Tongue (tissue), 3 donors: ENCODE measurements at places on chromosomes 3 and 15. TPM values are rescaled to one million over a fixed set of nuclear protein-coding genes. Genes with fewer than 3 reads are reported as not detected.

DNA sequence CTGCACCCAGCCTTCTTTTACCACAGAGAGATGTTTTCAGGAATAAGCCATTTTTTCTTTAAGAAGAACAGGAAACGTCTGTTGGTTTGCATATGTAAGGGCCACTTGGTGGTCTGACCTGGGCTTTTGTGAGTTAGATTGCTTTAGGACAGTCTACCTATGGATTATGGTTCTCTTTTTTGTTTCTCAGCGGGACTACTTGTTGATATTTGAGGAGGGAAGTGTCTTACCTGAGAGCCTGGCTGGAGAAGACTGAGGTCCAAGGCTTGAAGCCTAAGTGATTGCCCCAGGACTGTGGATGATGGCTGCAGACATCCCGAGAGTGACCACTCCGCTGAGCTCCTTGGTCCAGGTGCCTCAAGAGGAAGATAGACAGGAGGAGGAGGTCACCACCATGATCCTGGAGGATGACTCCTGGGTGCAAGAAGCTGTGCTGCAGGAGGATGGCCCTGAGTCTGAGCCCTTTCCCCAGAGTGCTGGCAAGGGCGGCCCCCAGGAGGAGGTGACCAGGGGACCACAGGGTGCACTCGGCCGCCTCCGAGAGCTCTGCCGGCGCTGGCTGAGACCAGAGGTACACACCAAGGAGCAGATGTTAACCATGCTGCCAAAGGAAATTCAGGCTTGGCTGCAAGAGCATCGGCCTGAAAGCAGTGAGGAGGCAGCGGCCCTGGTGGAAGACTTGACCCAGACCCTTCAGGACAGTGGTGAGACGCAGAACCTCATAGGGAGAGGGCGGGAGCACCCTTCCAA, 3.0 kb downstream of the ZSCAN2 start:
- DNase-seq: no peak

GRCh38 chr3:109137761-109138160, 1.2 kb downstream of the C3orf85 start:
- no peak for DNase-seq

DNA sequence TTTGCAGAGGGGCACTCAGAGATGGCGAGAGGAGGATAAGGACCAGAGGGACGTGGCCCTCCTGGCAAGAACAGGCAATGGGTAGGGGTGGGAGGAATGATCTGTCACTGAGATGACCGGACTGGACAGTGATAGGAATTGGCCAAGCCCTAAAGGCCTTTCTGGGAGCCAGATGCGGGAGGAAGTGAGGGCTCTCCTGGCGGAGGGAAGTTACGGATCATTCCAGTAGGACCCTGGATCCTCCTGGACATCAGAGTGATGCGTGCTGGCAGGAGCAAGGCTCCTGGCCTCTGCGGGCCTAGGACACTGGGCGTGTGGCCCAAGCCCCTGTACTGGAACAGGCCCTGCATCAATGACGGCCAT, 23.4 kb downstream of the KIF7 start:
- DNase-seq: no peak

- DNase-seq: peak; percentile 94
Observed at GRCh38 chr3:52436500-52437149, 8.3 kb downstream of the SEMA3G start.

- DNase-seq: peak; percentile 69
Observed at GRCh38 chr3:71681224-71681668, 44.0 kb downstream of the EIF4E3 start.

DNA sequence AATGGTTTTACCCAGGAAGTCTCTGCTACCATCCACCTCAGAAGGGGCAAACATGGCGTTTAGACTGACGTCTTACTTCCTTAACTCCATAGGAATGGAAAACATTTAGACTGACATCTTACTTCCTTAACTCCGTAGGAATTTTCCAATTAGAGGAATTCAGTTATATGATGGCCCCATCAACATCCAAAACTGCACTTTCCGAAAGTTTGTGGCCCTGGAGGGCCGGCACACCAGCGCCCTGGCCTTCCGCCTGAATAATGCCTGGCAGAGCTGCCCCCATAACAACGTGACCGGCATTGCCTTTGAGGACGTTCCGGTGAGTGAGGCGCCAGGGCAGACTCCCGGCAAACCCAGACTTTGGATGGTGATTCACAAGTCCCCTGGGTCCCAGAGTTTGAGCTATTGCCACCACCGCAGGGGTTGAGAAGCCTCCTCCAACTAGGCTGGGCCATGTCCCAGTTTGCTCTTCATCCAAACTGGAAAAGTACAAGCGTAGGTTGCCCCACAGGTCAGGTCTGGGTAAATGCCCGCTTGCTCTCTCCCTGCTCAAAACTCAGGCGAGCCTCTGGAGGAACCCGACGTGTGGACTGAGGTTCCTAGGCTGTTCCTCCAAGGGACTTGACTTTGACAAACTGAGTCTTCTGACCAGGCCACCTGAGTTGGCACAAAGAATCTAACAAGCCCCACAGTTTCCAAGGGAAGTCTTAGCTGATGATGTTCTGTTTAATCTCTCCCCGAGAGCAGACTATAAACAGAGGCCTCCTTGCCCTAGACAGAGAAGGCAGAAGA, 57.7 kb downstream of the MESD start:
- DNase-seq: no peak

ROPN1B gene
- total RNA-seq: 1.3 TPM

ZNF445 gene
- total RNA-seq: 23.4 TPM

EHHADH gene
- total RNA-seq: 3.8 TPM
